Cardiac muscle cell (in vitro differentiated cells and primary cell): ENCODE measurements at places on chromosomes 5 and 9.

- no peaks in the 10 kb centered on the region for H3K36me3 ChIP-seq
- no peak overlapping the region for H3K27ac ChIP-seq
- no peaks in the 10 kb centered on the region for H3K27me3 ChIP-seq
- no peak for DNase-seq
- H3K4me1 ChIP-seq: peaks cover 6% of the 10 kb centered on the region
These were observed 84.6 kb downstream of the ANKRD55 start for GRCh38 chr5:56148453-56148971.

GRCh38 chr5:157924931-157925729 is 66.2 kb upstream of the CLINT1 start:
- no peak overlapping the region for H3K4me3 ChIP-seq
- H3K4me1 ChIP-seq: peaks cover 3% of the 10 kb centered on the region
- no peaks in the 10 kb centered on the region for H3K27me3 ChIP-seq
- H3K27ac ChIP-seq: no peak overlapping the region

GRCh38 chr9:6902423-6902822 is 144.7 kb downstream of the KDM4C start:
- no peak for DNase-seq
- no peaks in the 10 kb centered on the region for H3K4me1 ChIP-seq
- H3K27ac ChIP-seq: no peak overlapping the region
- H3K36me3 ChIP-seq: no peaks in the 10 kb centered on the region

- peaks cover 81% of the 10 kb centered on the region for H3K27me3 ChIP-seq
- H3K4me3 ChIP-seq: peak overlapping the region; percentile 69
- no peak overlapping the region for H3K27ac ChIP-seq
- H3K4me1 ChIP-seq: peaks cover 7% of the 10 kb centered on the region
- DNase-seq: peak; percentile 14
- no peaks in the 10 kb centered on the region for H3K36me3 ChIP-seq
These were observed 639 bp downstream of the PCDH1 start for GRCh38 chr5:141877356-141878185.

DNA sequence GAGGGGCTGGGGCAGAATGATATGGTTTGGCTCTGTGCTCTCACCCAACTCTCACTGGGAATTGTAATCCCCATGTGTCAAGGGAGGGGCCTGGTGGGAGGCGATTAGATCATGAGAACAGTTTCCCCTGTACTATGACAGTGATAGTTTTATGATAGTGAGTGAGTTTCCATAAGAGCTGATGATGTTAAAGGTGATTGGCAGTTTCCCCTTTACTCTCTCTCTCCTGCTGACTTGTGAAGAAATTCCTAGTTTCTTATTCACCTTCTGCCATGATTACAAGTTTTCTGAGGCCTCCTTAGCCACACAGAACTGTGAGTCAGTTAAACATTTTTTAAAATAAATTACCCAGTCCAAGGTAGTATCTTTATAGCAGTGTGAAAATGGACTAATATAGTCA is 120.4 kb upstream of the CDH9 start:
- no peaks in the 10 kb centered on the region for H3K36me3 ChIP-seq
- H3K4me3 ChIP-seq: no peak overlapping the region
- H3K4me1 ChIP-seq: no peaks in the 10 kb centered on the region
- DNase-seq: no peak

DNA sequence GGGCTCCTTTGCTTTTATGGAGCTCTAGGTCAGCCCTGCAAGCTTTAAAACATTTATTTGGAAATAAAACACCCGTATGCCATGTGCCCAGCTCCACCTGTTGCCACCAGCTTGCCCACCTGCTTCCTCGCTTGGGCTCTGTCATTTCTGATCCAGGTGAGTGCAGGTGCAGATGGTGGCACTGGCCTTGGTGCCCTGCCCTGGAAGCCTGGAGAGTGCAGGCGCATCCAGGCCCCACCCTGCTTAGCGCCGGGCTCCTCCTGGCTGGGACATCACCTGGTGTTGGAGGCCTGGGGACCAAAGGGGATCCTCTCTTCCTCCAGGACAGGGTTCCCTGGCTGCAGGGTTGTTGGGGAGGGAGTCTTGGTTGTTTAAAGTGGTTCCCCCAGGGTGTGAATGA is 35.8 kb downstream of the WNK2 start:
- H3K27ac ChIP-seq: no peak overlapping the region
- H3K27me3 ChIP-seq: no peaks in the 10 kb centered on the region

DNA sequence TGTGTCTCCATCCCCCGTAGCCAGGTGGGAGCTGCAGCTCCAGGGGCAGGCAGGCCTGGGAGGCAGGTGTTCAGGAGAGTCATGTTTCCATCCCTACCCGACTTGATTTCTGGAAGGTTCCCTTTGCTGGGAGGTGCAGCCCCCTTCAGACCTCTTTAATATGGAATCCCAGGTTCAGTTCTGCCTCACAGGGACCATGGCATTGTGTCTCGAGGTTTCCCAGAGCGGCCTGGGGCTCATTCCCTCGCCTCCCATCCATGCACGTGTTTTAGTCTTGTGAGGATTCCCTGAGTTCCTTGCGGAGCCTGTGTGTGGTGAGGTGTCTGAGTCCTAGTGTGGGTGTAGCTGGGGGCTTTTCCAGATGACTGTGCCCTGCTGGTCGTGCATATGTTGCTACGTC is 16.5 kb upstream of the AHRR start:
- H3K27me3 ChIP-seq: no peaks in the 10 kb centered on the region
- H3K36me3 ChIP-seq: no peaks in the 10 kb centered on the region
- no peak for DNase-seq
- H3K4me1 ChIP-seq: peaks cover 6% of the 10 kb centered on the region
- H3K4me3 ChIP-seq: no peak overlapping the region

- H3K4me1 ChIP-seq: no peaks in the 10 kb centered on the region
- H3K36me3 ChIP-seq: no peaks in the 10 kb centered on the region
- H3K27ac ChIP-seq: no peak overlapping the region
- no peaks in the 10 kb centered on the region for H3K27me3 ChIP-seq
- no peak overlapping the region for H3K4me3 ChIP-seq
These were observed 321.5 kb downstream of the NFIB start for GRCh38 chr9:13992138-13993088.
